ENCODE measurements at places on chromosomes 2 and 18.

DNA sequence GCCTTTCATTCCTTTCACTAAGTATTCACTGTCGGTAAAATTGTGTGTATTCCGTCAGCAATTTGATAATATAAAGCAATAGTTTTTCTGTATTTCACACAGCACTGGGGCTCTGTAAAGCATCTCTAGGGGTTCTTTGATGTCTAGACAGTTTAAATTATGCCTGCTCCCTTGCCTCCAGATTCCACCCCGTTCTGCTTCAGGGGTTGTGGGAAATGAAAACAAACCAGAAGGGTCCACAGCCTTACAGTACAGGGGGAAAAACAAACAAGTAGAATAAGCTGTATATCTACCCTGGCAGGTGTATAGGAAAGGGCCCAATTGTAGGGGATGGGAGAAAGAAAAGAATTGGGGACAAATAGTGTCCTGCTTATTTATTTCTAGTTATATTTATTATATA, 63.1 kb downstream of the ASXL3 start:
- no peak for DNase-seq

GRCh38 chr2:217715484-217715883, 287.3 kb downstream of the TNS1 start:
- DNase-seq, result no peak

GRCh38 chr2:154673694-154674093, 24.8 kb upstream of the KCNJ3 start:
- no peak for DNase-seq

DNA sequence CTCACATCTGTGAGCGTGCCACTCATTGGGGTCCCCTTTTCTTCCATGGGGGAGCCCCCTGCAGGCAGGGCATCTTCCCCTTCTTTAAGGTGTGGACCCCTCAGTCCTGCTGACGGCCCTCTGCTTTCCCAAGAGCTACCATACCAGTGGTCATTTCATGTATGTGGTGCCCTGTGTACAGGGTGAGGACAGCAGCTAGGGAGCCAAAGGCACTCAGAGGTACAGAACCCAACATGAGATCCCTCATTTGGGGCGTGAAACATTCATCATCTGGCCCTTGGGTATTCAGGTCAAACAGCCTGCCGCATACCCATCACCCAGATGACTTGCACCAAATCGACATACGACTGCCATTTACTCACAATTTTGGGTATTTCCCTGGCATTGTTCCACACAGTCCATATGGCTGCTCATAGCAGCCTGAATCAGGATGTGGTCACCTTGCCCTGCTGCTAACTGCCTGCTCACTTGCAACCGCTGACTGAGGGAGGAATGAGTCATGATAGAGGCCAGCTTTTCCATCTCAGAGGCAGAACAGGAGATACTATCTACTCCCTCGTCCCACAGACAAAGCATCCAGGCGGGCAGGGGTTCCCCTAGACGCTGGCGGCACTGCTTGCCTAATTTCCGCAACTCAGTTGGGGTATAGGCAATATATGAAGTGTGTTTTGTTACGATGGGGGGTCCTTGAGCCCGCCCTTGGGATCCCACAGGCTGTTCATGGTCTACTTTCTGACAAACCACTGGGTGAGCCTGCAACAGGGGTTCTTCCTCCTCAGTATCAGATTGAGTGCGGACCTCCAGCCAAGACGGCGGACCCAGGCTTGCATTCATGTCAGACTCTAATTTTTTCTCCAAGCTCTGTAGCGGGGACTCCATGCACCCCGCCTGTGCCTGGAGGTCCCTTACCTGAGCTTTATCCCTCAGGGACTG, 228.6 kb downstream of the SATB2 start:
- no peak for DNase-seq

- DNase-seq, result no peak
These were observed 75.0 kb downstream of the TPO start for GRCh38 chr2:1488181-1488671.

- DNase-seq, result no peak
These were observed 1517.5 kb upstream of the PIK3C3 start for GRCh38 chr18:40437517-40437916.

GRCh38 chr2:71602115-71602495, 148.7 kb downstream of the DYSF start:
- no peak for DNase-seq

DNA sequence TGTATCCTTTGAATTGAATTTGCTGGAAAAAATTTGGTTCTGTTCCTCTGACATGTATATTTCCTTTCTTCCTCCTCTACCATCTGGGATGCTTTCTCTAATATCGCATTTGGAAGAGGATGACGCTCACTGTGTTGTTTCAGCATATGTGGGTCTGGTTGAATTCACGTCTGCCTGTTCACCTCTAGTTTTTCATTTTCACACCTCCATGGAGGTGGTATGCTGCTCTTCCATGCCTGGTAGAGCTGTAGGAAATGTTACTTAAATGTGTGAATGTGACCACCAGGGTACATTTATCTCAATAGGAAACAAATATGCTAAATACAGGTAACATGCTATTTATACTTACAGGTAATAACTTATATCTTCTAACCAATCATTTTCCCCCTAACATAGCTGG, 44.5 kb downstream of the TSHZ1 start:
- DNase-seq, result no peak

GRCh38 chr18:5710235-5710634, 166.4 kb upstream of the EPB41L3 start:
- DNase-seq, result no peak

- peak; percentile 56 for DNase-seq
These were observed 201.8 kb downstream of the ZFP36L2 start for GRCh38 chr2:43024515-43025011.

- DNase-seq, result no peak
These were observed 38.7 kb downstream of the AAK1 start for GRCh38 chr2:69604836-69605235.

- DNase-seq, result no peak
These were observed 64.2 kb downstream of the NPAS2 start for GRCh38 chr2:100884145-100884621.

GRCh38 chr2:147558620-147559019, 286.2 kb upstream of the ACVR2A start:
- no peak for DNase-seq

GRCh38 chr2:219109471-219109870, 48.8 kb upstream of the IHH start:
- no peak for DNase-seq

DNA sequence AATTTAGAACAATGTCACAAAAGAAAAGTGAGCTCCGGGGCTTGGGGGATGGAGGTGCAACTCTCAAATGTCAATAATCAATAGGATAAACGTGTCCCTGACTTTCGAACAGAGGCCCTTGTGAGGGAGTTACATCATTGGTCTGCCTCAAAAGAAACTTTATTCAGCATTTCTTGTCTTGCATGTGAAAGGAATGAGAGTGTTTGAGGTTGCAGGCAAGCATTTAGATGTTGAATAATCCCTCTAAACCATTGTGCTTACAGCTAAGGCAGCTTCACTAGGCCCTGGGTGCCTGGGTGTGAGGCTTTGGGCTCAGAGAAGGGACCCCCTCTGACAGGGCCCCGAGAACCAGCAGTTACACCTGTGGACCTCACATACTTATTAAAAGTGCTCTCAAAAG, 28.6 kb upstream of the FHL2 start:
- no peak for DNase-seq

DNA sequence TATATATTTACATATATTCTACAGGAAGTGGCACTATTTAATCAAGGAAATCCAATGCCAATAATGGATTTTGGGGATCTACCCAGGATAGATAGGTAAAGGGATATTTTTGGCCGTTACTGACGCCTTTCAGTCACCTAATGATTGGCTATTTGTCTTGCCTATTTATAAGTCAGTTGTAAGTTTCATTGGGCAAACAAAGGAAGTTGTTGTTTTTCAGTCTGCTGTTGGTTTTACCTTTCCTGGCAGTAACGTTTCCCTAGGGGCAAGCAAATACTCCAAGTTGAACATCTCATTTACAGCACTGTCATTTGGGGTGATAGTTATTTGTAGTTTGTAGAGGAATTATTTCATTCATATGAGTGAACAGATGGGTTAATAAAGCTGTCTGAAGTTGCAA, 17.0 kb upstream of the LANCL1 start:
- no peak for DNase-seq

- DNase-seq, result no peak
These were observed 3.0 kb downstream of the CNNM4 start for GRCh38 chr2:96763511-96764252.

DNA sequence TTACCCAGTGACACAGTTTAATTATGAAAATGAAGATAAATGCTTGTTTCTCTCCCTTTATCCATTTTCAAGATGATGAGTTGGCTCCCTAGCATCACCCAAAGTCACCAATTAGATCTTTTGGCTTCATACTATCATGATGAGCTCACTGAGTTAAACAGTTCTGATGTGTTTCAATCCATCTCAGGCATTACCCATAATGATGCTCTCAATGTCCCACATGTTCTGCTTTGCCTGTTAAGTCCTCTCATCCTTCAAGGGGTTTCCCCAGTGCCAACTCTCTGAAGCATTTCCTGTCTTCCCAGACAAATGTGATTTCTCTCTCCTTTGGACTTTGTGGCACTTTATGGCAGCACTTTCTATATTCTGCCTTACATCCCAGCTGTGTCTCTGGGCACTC, 92.6 kb downstream of the EPB41L3 start:
- no peak for DNase-seq

DNA sequence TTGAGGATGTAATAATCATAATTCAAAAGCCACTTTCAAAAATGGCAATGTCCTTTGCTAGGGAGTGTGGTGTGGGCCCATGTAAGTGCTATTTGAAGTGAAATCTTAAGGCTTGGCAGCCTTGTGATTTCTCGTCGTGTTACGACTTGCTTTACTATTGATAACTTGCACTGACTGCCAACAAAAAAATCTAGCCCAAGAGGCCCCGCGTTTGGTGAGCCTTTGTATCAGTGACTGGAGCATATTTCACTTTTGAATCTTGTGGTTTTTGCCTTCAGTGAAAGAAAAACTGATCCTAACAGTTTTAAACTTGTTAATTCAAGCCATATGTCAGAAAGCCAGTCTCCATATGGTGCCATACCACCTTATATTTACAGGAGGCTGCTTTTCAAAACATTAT, 248.0 kb downstream of the TMEM182 start:
- no peak for DNase-seq

DNA sequence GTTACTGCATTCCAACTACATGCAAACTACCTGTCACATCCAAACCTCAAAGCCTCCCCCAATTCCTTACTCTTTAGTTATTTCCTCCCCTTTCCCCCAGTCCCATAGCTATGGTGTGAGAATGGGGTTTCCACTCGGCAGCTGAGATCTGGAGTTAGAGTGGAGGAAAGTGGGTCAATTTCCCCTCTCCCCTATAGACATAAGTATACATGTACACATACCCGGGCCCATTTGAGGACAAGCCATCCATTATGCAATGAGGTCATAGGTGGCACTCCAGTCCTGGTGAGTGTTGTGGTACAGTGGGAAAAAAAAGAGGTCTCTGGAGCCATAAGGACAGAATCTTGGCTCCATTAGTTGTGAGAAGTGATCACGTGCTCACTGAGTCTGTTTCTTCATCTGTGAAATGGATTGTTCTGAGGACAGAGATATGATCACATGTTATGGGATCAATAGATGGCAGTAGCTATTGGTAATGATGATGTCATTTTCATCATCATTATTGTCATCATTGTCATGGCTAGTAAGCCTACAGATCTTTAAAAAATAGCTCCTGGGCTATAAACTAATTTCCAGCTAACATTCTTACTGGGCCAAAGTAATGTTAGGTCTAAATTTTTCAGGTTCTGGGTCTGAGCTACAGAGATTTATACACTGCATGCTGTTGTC, 119.0 kb downstream of the BCL2L11 start:
- no peak for DNase-seq

DNA sequence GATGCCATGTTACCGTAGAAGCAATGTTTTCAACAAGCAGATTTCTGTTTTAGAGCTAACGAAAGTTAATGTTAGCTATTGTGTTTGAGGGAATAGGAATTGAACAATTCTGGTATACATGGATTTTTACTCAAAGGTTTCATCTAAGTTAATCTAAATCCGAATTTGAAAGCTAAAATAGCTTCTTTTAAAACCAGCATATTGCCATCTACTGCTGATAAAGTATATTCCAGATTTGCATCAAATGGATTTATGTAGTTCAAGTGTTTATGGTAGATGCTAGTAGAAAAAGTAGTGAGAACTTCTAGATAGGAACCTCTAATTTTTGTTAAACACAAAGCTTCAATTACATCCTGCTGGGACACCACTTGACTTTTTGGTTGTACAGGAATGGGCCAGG, 1569.5 kb upstream of the NXPH2 start:
- DNase-seq, result no peak

DNA sequence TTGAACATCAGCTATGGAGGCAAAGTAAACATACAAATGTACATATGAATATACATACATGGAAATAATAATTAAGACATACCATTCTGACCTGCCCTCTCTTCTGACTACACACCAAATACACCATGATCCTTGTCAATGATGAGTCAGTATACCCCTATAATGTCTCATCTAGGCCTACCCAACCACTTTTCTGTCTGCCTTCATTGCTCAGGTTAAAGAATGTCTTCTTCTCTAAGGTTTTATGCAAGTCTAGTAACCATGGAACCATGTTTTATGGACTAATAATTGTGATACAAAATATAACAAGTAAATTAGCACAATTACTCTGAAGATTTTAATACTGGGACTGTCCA, 128.7 kb downstream of the NCKAP5 start:
- no peak for DNase-seq

- no peak for DNase-seq
These were observed 26.2 kb upstream of the SPP2 start for GRCh38 chr2:234024304-234024703.

GRCh38 chr2:143847257-143847656, 672.7 kb downstream of the ZEB2 start:
- no peak for DNase-seq

GRCh38 chr2:40666398-40666797, 214.5 kb upstream of the SLC8A1 start:
- DNase-seq, result no peak

DNA sequence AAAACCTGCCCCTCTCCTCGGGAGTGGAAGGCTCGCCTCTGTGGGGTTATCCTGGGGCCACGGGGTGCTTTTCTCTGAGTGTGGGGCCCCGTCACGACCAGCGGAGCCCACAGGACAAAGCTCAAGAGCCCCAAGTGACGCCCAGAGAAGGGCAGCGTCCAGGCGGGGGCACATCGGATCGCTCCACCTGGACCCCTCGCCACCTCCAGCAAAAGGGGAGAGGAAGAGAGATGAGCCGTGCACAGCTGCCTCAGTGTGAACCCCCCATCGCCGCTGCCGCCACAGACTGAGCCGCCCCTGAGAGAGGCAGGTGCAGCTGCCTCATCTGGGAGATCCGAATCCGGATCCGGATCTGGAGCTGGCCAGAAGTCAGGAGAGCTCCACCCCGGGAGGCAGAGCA, 282.5 kb upstream of the PXDN start:
- DNase-seq, result no peak

DNA sequence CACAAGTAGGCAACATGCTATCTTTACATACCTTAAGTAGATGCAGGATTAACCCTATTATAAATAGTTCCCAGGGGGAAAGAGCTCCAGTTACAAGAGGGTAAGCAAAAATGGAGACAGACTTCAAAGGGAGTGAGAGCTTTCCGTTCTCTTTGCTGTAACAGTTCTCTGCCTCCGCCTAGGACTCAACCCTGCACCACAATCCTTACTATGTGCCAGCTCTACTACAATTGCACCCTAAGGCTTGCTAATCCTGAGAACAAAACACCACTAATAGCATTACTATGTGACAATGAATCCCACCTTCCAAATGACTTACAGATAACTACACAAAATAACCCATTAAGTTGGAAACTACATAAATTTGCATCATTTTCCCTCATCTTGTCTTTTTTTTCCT, 7.7 kb downstream of the ZBTB14 start:
- no peak for DNase-seq

- DNase-seq, result no peak
These were observed 910.1 kb upstream of the CELF4 start for GRCh38 chr18:38475686-38476085.

- DNase-seq, result no peak
These were observed 7.3 kb downstream of the IL37 start for GRCh38 chr2:112918256-112918655.

Data from skin of body (tissue), 3 donors.